NCI-H2081 treated with DMSO at 0.1 percent for 48 hours (cell line): ENCODE measurements at places on chromosomes 2 and 18.

DNA sequence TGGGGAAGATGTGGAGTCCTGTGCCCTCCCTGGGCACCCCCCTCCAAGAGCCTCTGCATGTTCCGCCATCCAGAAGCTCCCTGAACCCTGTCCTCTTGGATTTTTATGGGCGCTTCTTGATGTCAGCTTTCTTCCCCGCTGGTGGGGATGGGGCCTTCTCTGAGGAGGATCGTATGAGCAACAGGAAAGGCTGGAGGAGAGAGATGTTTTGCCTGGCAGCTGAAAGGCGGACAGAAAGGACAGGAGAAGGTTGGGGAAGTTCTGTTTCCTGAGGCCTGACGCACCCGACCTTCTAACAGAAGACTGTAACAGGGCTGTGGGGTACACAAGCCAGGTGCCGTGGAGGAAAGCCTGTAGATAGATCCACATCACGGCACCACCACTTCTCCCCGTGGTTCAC, 238.8 kb downstream of the LDLRAD4 start:
- no peak for DNase-seq

GRCh38 chr2:5519286-5519685, 172.9 kb upstream of the SOX11 start:
- no peak for DNase-seq

DNA sequence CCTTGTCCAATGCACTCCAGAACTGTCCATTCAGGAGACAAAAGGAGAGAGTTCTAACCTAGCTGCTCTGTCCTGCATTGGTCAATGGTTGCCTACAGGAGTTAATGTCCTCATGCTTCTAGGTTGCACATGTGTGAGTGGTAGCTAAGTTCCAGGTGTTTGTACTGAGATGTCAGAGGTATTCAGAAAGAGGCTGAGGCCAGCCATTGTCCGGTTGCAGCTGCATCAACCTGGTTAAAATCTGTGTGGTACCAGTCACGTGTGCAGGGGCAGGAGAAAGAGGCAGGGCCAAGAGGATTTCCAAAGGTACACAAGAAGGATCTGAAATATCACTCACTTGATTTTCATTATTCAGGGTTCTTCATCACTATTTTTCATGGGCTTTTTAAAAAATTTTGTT, 70.8 kb downstream of the DTNA start:
- no peak for DNase-seq

- no peak for DNase-seq
Measured at GRCh38 chr2:170408461-170409163, 230.7 kb downstream of the MYO3B start.

- DNase-seq = no peak
Measured at GRCh38 chr2:101883860-101884259, 107.9 kb upstream of the IL1R2 start.
